ENCODE measurements at places on chromosomes 12 and 14. TPM values are rescaled to one million over a fixed set of nuclear protein-coding genes. Genes with fewer than 3 reads are reported as not detected.

PPP4R4 gene
- 0.08 TPM for polyA plus RNA-seq

INHBC gene
- not detected for polyA plus RNA-seq

TGFB3 gene
- 26.3 TPM for polyA plus RNA-seq

KLRC1 gene
- 0.11 TPM for polyA plus RNA-seq

KRT8 gene
- polyA plus RNA-seq = 102 TPM

TMPRSS12 gene
- polyA plus RNA-seq = not detected

ACVRL1 gene
- polyA plus RNA-seq = 29.4 TPM

NANOG gene
- not detected for polyA plus RNA-seq

MYH6 gene
- 0.27 TPM for polyA plus RNA-seq

TCL1B gene
- polyA plus RNA-seq = not detected

ADAM21 gene
- 0.40 TPM for polyA plus RNA-seq

SERPINA9 gene
- polyA plus RNA-seq = not detected

OTUB2 gene
- polyA plus RNA-seq = 0.48 TPM

DACT1 gene
- polyA plus RNA-seq = 2.9 TPM

SDS gene
- 5.7 TPM for polyA plus RNA-seq

NINJ2 gene
- 2.5 TPM for polyA plus RNA-seq

PCED1B gene
- 31.5 TPM for polyA plus RNA-seq

DHRS2 gene
- polyA plus RNA-seq = 2.5 TPM

ACTR6 gene
- polyA plus RNA-seq = 11.3 TPM

MAP3K9 gene
- polyA plus RNA-seq = 0.67 TPM

GLIPR1L1 gene
- not detected for polyA plus RNA-seq

TPH2 gene
- not detected for polyA plus RNA-seq

CLEC4C gene
- not detected for polyA plus RNA-seq

REC8 gene
- 111 TPM for polyA plus RNA-seq

RBMS2 gene
- polyA plus RNA-seq = 20.9 TPM

CLEC9A gene
- polyA plus RNA-seq = 0.10 TPM

CLEC1B gene
- 1.3 TPM for polyA plus RNA-seq

NXPH4 gene
- polyA plus RNA-seq = 0.62 TPM

SNW1 gene
- polyA plus RNA-seq = 30.4 TPM

ABCB9 gene
- polyA plus RNA-seq = 7.5 TPM

SLC6A13 gene
- 0.37 TPM for polyA plus RNA-seq

Measured in adrenal gland (tissue), 19 donors.